ENCODE measurements at places on chromosomes 5 and 9.

DNA sequence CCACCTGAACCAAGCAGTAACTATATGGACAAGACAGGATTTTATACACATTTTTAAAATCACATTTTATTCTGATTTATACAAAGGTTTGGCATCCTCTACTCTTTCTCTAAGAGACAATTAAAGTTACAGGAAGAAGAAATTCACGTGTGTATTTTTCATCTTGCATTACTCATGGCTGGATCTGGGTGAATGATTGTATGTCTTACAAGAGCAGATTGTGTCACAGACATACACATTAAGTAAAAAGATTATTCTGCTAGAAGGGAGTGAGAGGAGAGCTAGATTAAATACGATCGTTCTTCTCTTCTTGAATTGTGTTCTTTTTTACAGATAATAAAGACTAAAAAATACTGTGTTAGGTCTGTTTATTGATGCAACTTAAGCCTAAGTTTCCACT lies 20.8 kb upstream of the CEP120 start:
- DNase-seq, result no peak

DNA sequence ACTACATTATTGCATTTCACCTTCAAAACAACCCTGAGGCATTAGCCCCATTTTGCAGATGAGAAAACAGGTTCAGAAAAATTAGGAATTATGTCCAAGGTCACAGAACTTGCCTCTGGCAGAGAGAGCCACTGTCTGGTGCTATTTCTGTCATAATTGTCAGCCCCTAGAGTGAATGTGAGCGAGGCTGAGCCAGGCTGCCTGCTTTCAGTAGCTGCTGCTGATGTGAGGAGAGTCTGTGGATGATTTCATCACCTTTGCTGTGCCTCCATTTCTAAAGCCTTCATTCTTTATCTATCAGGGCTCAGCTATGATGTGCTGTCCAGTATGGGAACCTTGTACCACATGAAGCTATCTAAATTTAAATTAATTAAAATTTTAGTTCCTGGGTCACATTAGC lies 71.4 kb downstream of the INSYN2B start:
- no peak for DNase-seq

DNA sequence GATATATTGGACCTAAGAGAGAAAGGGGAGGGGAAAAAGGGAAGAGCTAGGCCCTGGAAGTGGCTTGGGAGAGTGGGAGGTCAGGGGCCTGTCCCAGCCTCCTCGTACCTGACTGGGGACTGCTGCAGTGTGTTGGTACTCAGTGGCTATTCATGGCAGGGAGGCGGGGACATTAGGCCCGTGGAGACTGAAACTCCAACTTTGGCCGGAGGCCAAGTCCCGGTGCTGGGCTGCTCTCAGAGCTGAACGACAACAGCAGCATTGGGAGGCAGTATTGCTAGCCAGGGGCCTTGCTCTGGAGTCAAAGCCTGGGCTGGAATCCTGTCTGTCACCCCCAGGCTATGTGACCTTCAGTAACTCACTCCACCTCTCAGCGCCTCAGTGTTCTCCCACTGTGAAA lies 37.8 kb downstream of the NEURL1B start:
- DNase-seq, result no peak

DNA sequence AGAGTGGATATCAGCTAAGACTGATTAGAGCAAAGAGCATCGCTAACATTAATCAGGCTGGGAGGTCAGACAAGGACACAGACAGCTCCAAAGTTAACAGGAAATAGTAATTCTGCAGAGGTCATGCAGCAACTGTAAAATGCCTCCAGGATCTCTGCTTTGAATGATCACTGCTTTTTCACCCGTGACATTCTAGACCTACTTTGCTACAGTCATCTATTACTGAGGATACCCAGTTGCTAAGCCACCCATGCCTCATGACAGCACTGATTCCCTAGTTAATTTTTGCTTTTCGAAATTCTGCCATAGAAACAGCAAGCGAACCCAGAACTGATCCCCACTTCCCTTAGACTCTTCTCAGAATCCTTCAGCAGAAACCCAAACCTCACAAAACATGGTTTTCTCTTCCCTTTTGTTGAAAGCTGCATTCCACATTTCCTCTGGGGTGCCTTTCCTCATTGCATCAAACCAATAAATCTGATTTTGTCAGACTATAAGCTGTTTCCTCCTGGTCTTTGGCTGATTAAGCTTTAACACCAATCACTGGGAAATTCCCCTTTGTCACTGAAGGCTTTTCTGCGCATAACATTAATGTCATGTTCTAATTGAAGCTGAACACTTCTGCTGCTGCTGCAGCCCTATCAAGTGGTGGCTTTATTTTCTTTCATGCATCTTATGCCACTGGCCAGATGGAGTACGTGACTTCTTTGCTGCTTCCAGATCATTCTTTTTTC lies 201.1 kb upstream of the CHD1 start:
- DNase-seq, result no peak

- no peak for DNase-seq
Measured at GRCh38 chr5:107242411-107243219, 428.1 kb downstream of the EFNA5 start.

DNA sequence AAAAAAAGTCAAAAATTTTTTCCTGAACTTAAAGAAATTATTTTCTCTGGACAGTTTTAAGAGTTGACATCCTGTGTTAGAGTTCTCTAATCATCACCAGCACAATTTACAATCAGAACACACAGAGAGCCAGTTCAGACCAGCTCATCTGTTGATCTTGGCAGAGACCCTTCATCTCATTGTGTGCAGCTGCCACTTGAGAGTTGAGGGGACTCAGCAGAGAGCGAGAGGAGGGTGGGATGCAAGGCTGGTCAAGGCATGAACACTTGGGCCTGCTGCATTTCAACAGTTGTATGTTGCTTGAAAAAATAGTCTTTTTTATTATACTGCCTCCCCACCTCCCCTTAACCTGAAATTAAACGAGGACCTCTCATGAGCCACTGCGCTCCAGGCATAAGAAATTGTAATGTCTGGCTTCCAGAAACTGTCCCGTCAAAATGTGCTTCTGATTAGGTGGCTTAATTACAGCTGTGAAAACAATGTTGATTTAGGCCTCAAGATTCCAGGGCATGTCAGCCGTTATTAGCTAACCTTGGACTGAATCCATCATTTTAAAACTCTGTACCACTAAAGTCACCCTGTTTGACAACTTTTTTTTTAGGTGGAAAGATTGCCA lies 383.6 kb downstream of the CCDC171 start:
- DNase-seq, result no peak

DNA sequence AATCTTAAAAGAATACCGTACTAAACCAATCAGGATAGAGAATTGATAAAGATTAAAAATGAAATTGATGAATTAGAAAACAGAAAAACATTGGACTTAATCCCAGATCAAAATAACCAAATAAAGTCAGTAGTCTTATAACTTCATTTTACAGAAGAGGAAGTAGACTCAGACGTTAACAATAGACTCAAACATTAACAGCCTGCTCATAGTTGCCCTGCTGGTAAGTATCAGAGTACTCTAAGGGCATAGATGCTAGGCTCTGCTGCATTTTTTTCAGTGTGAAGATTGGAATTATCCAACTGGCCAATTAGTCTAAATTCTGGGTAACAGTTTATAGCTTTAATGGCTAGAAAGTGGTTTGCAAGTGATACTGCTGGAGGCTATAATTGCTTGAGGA lies 42.9 kb downstream of the ADGRV1 start:
- DNase-seq, result no peak

- no peak for DNase-seq
Measured at GRCh38 chr9:123741214-123741613, 188.7 kb downstream of the DENND1A start.

GRCh38 chr5:145826895-145827674 lies 8.1 kb downstream of the PRELID2 start:
- DNase-seq, result peak; percentile 58
